ENCODE measurements at places on chromosomes 16 and 17.

- DNase-seq, result no peak
Measured at GRCh38 chr17:35094902-35095301, 24.8 kb downstream of the RAD51D start.

DNA sequence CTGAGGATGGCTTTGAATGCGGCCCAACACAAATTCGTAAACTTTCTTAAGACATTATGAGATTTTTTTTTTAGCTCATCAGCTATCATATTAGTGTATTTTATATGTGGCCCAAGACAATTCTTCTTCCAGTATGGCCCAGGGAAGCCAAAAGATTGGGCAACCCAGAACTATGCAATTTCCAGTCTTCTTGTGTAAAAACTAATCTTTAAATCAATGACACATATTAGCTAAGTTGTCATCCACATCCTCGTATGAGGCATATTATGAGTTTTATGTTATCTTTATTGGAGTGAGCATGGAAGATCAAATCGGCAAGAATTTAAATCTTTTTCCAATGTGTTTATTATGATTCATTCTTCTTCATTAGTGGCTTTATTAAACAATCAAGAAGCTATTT, 198.6 kb upstream of the HSBP1 start:
- DNase-seq, result no peak

DNA sequence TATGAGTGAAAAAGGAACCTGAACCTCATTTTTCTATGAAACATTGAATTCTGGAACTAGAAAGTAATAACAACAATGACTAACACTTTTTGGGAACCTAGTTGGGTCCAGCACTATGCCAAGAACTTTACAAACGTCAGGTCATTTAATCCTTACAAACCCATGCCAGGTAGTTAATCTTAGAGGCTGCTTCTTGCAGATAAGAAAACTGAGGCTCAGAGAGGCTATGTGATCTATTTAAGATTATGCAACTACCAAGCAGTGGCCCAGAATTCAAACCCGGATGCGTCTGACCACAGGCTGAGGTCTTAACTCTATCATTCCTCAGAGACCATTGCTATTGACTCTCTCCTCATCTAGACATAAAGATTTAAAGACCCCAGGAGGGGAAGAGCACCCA, 358.7 kb downstream of the GRIN2A start:
- no peak for DNase-seq

- DNase-seq, result no peak
Measured at GRCh38 chr17:71163813-71164122, 957.1 kb upstream of the SOX9 start.

DNA sequence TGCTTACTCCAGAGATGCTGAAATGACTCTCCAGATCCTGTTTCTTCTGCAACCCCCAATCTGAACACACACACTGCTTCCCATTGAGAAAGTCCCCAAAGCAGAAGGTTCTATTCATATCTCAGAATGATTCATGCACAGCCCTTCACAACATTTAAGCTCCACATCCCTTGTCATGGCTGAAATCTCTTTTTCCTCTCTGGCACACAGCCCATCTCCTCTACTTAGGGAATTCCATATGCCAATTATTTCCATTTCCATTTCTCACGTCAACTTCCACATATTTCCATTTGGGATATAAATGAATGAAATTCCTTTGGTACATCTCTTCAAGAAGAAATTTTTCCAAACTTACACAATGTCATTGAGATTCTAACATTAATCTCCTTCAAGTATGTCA, 119.6 kb downstream of the CDH11 start:
- DNase-seq, result no peak

DNA sequence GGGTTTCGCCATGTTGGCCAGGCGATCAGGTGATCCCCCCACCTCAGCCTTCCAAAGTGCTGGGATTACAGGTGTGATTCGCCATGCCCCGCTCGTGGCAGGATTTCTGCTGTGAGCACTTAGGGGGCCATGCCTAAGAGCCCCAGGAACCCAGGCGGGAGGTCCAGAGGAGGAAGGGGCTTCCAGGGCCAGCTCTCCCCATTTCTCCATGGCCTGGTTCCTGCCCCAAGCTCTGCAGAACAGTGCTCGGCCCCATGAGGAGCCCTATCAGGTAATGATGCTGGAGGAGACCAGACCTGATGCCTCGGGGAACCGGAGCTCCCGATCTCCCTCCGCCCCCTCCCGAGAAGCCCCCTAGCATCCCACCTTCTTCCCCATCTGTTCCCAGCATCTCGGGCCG, 53.6 kb downstream of the RMI2 start:
- no peak for DNase-seq

GRCh38 chr16:48538746-48539484, 71.1 kb downstream of the N4BP1 start:
- no peak for DNase-seq

GRCh38 chr17:10071141-10071540, 127.3 kb downstream of the GAS7 start:
- DNase-seq, result no peak

GRCh38 chr17:39200957-39201510, 951 bp downstream of the RPL19 start:
- no peak for DNase-seq

DNA sequence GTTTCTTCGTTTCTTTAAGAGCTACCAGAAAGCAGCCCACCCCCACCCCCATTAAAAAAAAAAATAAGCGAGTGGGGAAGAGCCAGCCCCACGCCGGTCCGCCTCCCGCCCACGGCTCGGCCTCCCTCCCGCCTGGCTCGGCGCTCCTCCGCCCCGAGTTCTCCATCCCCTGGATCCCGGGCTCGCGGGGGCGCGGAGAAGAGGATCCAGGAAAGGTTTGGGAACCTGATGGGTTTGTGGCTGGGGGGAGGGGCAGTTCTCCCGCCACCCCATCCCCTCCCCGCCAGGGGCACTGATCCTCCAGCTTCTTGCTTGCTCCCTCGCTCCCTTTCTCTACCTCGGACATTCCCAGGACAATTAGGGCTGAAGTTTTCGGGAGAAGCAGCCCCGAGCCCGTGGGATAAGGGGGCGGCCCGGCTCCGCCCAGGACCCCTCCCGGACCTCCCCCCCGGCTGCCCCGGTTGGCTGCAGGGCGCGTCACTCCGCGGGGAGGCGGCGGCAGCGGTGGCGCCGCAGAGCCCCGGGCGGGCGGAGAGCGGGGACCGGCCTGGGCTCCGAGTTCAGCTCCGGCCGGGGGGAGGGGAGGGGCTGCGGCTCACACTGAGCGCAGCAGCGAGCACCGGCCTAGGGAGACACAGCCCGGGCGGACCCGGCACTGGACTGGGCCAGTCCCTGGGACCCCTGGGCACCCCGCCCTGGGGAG, 1.0 kb upstream of the SALL1 start:
- DNase-seq, result no peak

GRCh38 chr16:3475604-3476375, 19.5 kb downstream of the C16orf90 start:
- no peak for DNase-seq

GRCh38 chr17:21345236-21345635, 30.9 kb upstream of the KCNJ12 start:
- no peak for DNase-seq

GRCh38 chr17:73542323-73542722, 101.9 kb downstream of the SDK2 start:
- no peak for DNase-seq

DNA sequence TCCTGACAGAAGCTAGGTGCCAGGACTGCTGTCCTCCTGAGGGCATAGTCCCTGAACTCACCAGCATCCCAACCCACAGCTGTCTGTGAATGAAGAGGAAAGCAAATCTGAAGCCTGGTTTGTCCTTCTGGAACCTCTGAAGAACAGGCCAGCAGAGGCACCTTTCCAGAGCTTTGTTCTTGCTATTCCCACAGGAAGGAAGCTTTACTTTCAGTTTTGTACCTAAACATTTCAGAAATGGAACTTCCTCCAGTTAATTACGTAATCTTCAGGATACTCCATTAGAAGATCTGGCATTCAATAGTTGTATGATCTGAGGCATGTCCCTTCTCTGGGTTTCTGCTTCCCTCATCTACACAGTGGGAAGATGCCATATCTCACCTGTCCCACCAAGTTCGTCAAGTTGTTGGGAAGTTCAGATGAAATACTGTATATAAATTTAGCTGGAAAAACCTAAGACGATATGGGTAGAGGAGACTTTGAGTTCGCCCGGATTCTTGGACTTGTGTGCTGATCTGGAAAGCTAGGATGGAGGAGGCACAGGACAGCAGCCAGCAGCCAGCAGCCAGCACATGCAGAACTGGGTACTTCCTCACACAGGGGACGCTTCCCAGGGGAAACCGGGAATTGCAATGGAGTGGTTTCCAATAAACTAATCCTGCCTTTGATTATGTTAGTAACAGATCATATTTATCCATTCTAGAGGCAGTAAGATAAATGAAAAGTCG, 22.4 kb downstream of the NXPH3 start:
- DNase-seq, result no peak

DNA sequence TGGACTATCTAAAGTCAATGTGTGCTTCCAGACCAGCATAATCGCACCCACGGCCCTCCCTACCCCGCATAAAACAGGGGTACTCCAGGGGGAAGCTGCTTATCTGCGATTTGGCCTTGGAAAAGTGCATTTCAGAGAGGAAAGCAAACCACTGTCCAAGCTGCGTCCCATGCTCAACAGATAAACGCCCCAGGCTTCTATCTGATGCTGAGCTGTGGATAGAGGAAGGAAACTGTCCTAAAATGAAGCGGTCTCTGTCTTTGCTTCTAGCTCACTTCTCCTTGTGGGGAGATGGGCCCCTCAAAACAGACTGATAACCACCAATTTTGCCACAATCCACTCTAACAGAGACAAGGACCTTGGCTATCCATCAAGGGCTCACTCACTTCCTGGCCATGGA, 160.5 kb upstream of the TNRC6C start:
- DNase-seq, result no peak

GRCh38 chr17:20216154-20216815, 207.1 kb downstream of the SPECC1 start:
- no peak for DNase-seq

- peak; percentile 60 for DNase-seq
Measured at GRCh38 chr16:89658221-89658879, 714 bp downstream of the SPATA33 start.

DNA sequence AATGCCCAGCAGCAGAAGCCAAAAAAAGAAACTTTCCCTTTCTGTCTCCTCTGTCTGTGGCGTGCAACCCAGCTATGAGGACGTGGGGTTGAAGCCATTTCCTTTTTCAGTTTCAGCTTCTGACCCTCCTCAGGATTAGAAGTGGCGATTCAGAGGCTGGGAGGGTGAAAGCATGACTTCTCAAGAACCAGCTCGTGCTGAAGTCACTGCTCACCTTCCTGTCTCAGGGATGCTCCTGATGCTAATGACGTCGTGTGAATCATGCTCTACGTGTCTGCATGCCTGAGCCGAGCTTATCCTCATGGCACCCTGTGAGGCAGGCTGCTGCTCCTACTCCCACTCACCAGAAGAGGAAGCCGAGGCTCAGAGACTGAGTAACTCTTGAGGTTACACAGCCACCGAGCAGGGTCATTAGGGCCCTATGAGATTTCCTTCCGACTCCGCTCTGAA, 5.7 kb upstream of the LPO start:
- peak; percentile 53 for DNase-seq

GRCh38 chr16:66618588-66619375, 14.3 kb downstream of the CMTM3 start:
- DNase-seq, result no peak

- no peak for DNase-seq
Measured at GRCh38 chr17:9104370-9105041, 83.2 kb downstream of the NTN1 start.

GRCh38 chr17:4519361-4519788, 20.7 kb downstream of the SPNS2 start:
- DNase-seq, result no peak

GRCh38 chr17:79331492-79331891, 256.9 kb downstream of the ENGASE start:
- DNase-seq, result no peak

GRCh38 chr17:74262601-74263000, 11.4 kb upstream of the DNAI2 start:
- no peak for DNase-seq

GRCh38 chr17:57368637-57369336, 112.5 kb downstream of the MSI2 start:
- no peak for DNase-seq

DNA sequence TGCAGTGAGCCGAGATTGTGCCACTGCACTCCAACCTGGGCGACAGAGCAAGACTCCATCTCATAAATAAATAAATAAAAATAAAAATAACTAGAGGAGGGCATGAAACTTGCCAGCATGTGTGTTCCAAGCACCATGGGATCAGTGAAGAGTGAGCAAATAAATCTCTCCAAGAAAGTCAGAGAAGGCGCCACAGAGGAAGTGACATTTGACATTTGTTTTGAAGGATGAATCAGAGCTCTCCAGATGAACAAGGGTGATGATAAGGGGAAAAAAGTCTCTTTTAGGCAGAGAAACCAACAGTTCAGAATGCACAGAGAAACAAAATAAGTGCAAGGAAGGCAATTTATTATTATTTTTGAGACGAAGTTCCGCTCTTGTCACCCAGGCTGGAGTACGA, 50.3 kb downstream of the IST1 start:
- DNase-seq, result no peak

DNA sequence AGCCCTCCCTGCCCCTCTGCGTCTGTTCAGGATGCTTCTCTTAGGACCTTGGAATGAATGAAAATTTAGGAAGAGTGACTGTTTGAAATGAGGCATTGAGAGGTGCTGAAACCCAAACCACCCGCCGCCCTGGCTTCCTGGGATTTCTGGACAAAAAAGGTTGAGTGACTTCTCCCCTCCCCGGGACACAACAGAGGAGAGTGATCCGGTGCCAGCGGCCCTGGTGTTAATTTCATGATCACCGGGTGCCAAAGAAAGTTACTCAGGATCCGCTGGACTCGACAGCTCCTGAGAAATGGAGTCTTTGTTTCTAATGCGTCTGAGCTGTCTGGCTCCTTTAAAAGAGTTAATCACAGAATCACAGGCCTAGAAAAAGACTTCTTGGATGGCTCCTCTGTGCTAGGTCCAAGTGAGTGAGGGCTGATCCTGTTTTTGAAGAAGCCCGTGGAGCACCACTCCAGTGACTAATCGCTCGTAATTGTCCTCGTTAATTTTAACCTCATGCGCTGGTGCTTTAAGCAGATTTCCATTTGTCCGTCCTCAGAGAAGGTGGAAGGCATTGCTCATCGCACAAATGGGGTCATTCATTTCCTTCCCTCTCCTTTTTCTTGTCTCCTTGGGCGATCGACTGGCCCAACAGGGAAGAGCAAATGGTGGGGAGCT, 144.4 kb upstream of the ZFHX3 start:
- no peak for DNase-seq

All from stimulated activated CD8-positive, alpha-beta memory T cell treated with anti-CD3 and anti-CD28 coated beads, Interleukin-4, amount 100 ng/mL, for 48 hours (primary cell).